Mesenteric fat pad (tissue), 1 donor: ENCODE measurements at places on chromosomes 11 and 22. TPM values are rescaled to one million over a fixed set of nuclear protein-coding genes. Genes with fewer than 3 reads are reported as not detected.

GRCh38 chr11:61507962-61508861 lies at the start of gene LRRC10B:
Gene LRRC10B, plus strand, starts transcription at chr11:61508749. Its CDS starts 250 bp downstream, at chr11:61508999.
- DNase-seq: no peak

- no peak for DNase-seq
Observed at GRCh38 chr22:30435674-30436126, 10.1 kb downstream of the MTFP1 start.

Gene GTSE1
- 0.39 TPM for total RNA-seq

DNA sequence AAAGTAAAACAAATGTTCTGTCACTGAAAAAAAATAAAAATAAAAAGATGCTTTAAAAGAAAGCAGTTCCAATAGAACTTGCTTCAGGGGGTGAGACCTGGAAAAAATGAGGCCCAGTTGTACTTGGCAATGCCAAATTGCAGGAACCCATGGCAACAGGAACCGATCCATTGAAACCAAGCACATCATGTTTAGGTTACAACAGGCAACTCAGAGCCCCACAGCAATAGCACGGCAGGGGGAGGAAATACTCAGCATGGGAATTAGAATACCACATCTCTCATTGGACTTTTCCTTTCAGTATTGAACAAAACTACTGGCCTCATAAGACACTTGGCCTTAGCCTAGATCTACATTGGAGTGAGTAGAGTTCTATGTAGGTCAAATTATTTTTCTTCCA lies 84.3 kb downstream of the MSANTD4 start:
- no peak for DNase-seq

Gene CD6
- 0.87 TPM for total RNA-seq

DNA sequence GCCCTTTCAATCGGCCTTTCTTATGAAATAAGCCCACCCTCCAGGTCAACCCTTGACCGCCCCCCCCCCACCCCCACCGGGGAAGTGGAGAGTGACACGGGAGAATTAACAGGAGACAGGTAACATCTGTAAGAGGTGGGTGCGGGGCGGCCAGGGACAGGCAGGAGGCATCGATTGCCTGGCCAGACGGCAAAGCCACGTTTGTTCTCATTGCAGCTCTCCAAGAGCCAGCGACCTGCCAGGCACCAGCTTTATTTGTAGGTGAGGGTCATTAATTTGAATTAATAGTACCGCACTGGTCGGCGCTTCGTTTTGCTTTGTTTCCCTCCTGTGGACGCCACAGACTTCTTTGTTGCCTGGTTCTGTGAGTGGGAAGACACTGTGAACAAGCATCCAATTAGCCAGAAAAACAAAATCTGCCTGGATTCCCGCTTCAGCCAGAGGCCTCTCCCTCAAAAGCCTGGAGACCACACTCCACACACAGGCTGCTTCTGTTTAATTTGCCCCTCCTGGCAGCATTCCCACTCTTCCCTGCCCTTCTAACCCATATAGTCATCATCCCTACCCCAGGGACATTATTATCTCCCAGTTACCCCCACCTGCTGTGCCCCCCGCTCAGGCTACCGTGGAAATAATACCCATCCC lies 104.5 kb upstream of the OPCML start:
- no peak for DNase-seq

GRCh38 chr11:85088286-85088685 lies 538.9 kb downstream of the DLG2 start:
- DNase-seq: no peak

Gene ZNF280A
- not detected for total RNA-seq

Gene TENM4
- total RNA-seq: 46.6 TPM

Gene ZNF215
- total RNA-seq: 2.5 TPM

Gene OR6M1
- total RNA-seq: not detected

DNA sequence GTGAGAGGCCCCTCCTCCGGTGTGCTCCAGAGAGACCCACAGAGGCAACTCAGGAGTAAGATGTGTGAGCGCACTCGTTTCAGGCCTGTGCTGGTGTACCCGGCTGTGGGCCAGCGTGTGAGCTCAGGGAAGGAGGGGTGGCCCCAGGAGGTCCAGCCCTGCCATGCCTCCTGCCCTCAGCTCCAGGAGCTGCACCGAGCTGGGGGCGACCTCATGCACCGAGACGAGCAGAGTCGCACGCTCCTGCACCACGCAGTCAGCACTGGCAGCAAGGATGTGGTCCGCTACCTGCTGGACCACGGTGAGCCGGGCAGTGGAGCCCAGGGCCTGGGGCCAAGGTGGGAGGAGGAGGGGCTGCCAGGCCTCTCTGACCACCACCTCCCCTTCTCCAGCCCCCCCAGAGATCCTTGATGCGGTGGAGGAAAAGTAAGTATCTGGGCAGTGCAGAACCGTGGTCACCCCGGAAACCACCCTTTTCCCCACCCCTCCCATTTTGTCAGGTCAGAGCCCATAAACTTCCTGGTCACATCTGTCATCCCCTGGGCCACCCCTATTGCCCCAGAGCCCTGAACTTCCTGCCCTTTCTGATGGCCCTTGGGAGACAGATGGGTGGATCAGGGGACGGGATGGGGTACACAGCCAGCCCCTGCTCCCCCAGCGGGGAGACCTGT lies 2.5 kb upstream of the MDK start:
- no peak for DNase-seq

DNA sequence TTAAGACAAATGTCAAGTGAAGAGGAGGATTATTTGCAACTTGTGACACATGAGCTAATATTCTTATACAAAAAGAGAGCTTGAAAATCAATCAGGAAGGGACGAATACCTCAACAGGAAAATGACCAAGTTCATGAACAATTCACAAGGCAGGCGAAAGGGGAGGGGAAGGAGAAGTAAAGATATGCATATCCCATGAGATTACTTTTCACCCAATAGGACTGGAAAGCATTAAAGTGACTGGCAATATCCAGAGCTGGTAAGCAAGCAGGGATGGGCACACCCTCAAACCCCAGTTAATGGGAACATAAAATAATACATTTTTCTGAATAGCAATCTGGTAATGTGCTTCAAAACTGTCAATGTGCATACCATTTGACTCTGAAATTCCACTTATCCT lies 129.5 kb downstream of the SLC1A2 start:
- DNase-seq: no peak

- DNase-seq: no peak
Observed at GRCh38 chr11:130161441-130162145, 2.0 kb downstream of the ST14 start.

Gene LRRC10B
- total RNA-seq: 1.2 TPM

- DNase-seq: no peak
Observed at GRCh38 chr22:22815397-22816170, 72.0 kb upstream of the IGLL5 start.

Gene OR10D3
- total RNA-seq: not detected

- no peak for DNase-seq
Observed at GRCh38 chr11:30143098-30143705, 87.6 kb upstream of the FSHB start.

- DNase-seq: no peak
Observed at GRCh38 chr11:34509336-34509876, 4.2 kb downstream of the ELF5 start.

DNA sequence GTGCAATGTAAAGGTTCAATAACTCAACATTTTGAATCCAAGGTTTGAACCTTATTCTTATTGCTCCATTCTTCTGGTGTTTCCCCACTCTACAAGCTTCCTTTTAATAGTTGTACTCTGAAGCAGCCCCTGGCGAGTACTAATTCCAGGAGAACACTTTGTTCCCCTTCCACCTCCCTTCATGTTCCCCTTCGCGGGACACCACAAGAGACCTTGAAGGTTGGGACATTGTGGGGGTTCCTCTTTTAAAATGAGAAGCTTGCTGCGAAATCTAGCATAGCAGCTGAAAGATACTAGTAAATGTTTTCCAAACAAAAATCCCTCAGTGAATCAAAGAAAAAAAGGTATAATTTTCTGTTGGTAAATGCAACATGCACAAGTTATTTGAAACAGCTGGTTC lies 626.3 kb upstream of the LRRC4C start:
- DNase-seq: no peak

GRCh38 chr11:117071344-117071787 lies 26.9 kb downstream of the SIK3 start:
- DNase-seq: no peak

Gene CHST1
- 3.2 TPM for total RNA-seq

Gene MB
- 0.55 TPM for total RNA-seq

- DNase-seq: no peak
Observed at GRCh38 chr22:44603767-44604166, 98.2 kb upstream of the PRR5 start.

Gene TTC36
- not detected for total RNA-seq

- DNase-seq: no peak
Observed at GRCh38 chr11:47391711-47392432, 13.5 kb upstream of the SPI1 start.

DNA sequence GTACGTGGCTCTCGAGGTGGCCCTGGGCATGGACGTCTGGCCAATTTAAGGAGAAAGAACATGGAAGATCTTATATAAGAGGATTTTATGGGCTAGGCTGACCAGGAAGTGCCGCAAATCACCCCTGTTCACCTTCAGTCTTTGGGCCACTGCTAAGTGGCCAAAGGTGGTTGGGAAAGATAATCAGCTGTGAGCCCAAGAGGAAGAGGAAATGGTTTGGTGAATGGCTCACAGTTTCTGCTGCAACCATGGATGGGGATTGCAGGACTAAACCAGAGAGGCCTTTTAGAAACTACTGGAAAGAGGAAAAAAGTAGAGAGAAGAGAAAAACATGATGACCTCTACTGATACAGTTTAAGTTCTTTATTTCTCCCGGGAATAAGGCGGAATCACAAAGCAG lies 96.0 kb upstream of the ARHGAP20 start:
- no peak for DNase-seq

Gene STK33
- total RNA-seq: 1.3 TPM

Gene OR4C16
- not detected for total RNA-seq

DNA sequence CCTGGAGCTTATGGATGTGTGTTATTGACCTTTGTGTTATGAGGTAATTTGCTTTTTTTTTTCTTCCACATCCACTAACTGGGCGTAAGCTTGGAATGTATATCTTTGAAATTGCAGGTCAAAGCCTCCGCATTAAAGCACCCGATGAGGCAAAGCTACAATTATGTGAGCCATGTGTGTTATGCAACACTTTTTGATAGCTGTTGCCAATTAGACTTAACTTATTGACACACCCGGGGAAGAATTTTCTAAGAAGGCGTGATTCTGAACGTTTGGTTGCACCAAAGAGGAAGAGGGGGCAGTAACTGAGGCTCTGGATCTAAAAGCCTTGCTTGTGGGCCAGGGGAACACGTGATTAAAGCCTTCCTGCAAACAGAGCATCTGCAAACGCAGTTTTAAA lies 610 bp upstream of the TEX12 start:
- no peak for DNase-seq

DNA sequence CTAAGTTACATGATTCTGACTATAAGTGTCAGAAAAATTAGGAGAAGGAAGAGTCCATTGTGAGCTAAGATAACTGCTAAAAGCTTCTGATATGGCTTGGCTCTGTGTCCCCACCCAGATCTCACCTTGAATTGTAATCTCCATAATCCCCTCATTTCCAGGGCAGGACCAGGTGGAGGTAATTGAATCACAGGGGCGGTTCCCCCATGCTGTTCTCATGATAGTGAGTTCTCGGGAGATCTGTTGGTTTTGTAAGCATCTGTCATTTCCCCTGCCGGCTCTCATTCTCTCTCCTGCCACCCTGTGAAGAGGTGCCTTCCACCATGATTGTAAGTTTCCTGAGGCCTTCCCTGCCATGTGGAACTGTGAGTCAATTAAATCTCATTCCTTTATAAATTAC lies 230.2 kb downstream of the OPCML start:
- no peak for DNase-seq

GRCh38 chr11:128598096-128598495 lies 10.7 kb upstream of the ETS1 start:
- DNase-seq: no peak

GRCh38 chr11:13116491-13116890 lies 107.4 kb downstream of the RASSF10 start:
- DNase-seq: no peak

Gene ASPHD2
- total RNA-seq: 0.71 TPM

DNA sequence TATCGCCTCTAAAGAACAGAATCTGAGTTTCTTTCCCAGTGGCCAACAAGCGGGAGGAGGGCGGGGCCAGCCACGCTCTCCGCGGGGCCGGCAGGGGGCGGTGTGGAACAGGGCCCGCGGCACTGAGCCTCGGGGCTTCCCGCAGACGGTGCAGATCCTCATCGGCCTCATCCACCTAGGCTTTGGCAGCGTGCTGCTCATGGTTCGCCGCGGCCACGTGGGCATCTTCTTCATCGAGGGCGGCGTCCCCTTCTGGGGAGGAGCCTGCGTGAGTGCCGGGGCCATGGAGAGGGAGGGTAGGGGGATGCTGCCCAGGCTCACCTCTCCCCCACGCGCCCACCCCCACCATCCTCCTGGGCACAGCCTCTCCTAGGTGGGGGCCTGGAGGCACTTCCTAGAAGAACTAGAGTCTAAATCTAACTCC lies 10.7 kb downstream of the MS4A15 start:
- peak; percentile 87 for DNase-seq

DNA sequence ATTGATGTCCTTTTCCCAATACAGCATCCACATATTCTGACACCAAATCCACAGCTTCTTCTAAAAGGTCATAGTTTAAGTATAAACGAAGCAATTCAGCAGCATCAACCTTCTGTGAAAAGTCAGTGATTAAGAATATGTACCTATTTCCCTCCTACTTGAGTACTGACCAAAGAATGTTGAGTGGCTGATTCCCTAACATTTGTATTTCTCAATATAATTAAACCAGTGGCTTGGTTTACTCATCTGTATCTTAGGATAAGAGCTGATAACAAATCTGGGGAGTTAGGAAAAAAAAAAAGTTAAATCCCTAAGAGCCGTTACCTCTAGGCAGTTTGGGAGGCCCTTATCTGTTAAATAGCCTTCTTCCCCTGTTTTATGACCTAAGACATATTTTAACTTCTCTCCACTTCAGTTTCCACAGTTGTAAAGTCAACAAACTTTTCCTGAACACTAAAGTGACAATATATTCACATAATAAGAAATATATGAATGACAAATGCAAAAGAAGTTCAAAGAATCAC lies 16.0 kb upstream of the FNBP4 start:
- DNase-seq: no peak

GRCh38 chr11:101508370-101508769 lies 75.4 kb downstream of the TRPC6 start:
- DNase-seq: no peak

Gene SERHL2
- total RNA-seq: 1.00 TPM

Gene GAL
- total RNA-seq: 1.4 TPM

DNA sequence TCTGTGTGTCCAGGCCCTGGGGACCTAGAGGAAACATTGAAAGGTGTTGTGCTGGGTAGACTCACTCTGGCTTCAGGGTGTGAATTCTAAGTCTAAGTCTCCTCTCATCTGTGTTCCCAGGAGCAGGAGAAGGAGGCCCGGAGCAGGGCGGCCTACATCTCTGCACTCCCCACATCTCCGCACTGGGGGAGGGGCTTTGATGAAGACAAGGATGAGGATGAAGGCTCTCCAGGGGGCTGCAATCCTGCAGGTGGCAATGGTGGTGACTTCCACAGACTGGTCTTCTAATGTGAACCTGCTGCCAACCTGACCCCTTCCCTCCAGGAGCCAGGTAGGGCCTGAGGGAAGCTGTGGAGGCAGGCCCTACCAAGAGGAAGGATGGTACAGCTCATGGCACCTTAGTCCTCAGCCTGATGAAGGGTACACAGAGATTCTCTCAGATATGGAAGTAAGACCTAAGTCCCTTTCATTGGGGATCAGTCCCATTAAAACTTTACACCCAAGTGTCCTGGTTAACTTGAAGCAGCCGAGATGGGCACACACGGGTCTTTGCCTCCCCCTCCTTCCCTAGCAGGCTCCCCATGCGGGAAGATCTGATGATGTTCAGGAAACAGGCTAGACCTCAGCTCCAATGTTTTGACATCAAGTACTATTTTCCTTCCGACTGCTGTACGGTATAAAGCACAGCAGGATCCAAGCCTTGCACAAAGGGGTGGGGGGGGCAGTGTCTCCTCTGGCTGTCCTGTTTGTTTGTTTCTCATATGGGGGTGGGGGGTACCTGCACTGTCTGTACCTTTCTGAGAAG lies 25.0 kb downstream of the USP35 start:
- peak; percentile 60 for DNase-seq

Gene CST6
- not detected for total RNA-seq
